Tibial nerve (tissue), 4 donors: ENCODE measurements at places on chromosomes 12 and 14. TPM values are rescaled to one million over a fixed set of nuclear protein-coding genes. Genes with fewer than 3 reads are reported as not detected.
A peak's percentile ranks its signal among the peaks of the same experiment; 100 is the strongest.

Gene CD163L1
- total RNA-seq: 1.2 TPM

DNA sequence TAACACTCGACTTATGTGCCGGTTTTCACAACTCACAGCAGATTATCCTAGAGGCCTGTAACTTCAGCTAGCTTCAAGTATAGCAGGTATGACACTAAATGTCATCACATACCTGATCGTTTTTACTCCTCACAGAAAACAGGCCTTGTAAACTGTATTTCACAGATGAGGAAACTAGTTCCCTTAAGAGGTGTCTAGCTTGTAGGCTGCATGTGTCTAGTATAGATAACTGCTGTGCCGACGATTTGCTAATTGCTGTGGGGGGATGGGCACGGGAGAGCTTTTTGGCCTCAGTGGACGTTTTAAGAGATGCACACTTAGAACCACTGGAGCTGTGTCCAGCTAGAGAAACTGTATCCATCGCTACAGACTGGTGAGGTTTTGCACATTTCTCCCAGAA lies 78.8 kb downstream of the PAPOLA start:
- no peak overlapping the region for H3K27ac ChIP-seq
- no peaks in the 10 kb centered on the region for H3K36me3 ChIP-seq
- H3K4me3 ChIP-seq: no peak overlapping the region
- H3K27me3 ChIP-seq: peaks cover 28% of the 10 kb centered on the region
- no peak for DNase-seq
- H3K4me1 ChIP-seq: no peaks in the 10 kb centered on the region

- DNase-seq: no peak
- no peak overlapping the region for H3K27ac ChIP-seq
- H3K4me1 ChIP-seq: no peaks in the 10 kb centered on the region
- H3K36me3 ChIP-seq: no peaks in the 10 kb centered on the region
- no peak overlapping the region for H3K4me3 ChIP-seq
Observed at GRCh38 chr14:24794644-24795305, 160.8 kb upstream of the GZMB start.

Gene GLIPR1L1
- total RNA-seq: not detected

GRCh38 chr12:75560167-75560566 lies 48.8 kb upstream of the KRR1 start:
- no peak overlapping the region for H3K27ac ChIP-seq
- no peak overlapping the region for H3K4me3 ChIP-seq

- H3K4me1 ChIP-seq: no peaks in the 10 kb centered on the region
- peaks cover 49% of the 10 kb centered on the region for H3K36me3 ChIP-seq
- H3K27ac ChIP-seq: no peak overlapping the region
- H3K27me3 ChIP-seq: no peaks in the 10 kb centered on the region
- no peak overlapping the region for H3K4me3 ChIP-seq
Observed at GRCh38 chr14:35851823-35852222, 25.7 kb downstream of the BRMS1L start.

DNA sequence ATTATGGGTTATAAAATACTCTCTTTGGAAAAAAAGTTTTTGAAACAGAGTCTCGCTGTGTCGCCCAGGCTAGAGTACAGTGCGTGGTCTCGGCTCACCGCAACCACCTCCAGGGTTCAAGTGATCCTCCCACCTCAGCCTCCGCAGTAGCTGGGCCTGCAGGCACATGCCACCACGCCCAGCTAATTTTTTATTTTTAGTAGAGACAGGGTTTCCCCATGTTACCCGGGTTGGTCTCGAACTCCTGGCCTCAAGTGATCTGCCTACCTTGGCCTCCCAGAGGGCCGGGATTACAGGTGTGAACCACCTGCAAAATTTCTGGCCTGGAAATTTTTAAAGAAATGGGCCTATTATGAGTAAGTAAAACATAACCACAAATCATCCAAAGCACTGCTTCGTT lies 3.8 kb downstream of the USP15 start:
- H3K4me1 ChIP-seq: peaks cover 83% of the 10 kb centered on the region
- no peak overlapping the region for H3K4me3 ChIP-seq
- H3K27me3 ChIP-seq: no peaks in the 10 kb centered on the region
- no peaks in the 10 kb centered on the region for H3K36me3 ChIP-seq
- no peak overlapping the region for H3K27ac ChIP-seq
- no peak for DNase-seq

Gene C1QL4
- total RNA-seq: not detected

DNA sequence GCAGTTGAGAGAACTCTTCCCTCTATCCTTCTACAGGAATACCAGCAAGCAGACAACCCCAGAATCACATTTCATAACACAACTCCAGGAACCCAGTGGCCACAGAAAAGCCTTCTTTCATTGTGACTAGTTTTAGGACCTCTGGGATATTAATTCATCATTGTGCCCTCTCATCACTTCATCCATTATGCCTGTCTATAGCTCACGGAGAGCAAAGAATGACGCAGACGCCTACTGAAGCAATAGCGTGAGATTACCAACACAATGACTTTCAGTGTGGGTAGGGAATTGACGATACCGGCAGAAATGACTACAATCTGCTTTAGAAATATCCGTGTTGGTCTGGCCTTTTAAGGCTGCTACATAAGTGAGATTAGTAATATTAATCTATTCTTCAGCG lies 158.1 kb upstream of the FOXG1 start:
- H3K36me3 ChIP-seq: no peaks in the 10 kb centered on the region
- H3K4me1 ChIP-seq: no peaks in the 10 kb centered on the region
- no peak overlapping the region for H3K27ac ChIP-seq
- no peak for DNase-seq
- H3K27me3 ChIP-seq: no peaks in the 10 kb centered on the region
- peak overlapping the region; percentile 3 for H3K4me3 ChIP-seq

GRCh38 chr14:65351493-65352194 lies 60.9 kb upstream of the FUT8 start:
- H3K27ac ChIP-seq: no peak overlapping the region
- H3K4me1 ChIP-seq: peaks cover 6% of the 10 kb centered on the region
- H3K27me3 ChIP-seq: no peaks in the 10 kb centered on the region
- DNase-seq: no peak
- H3K4me3 ChIP-seq: no peak overlapping the region
- no peaks in the 10 kb centered on the region for H3K36me3 ChIP-seq

Gene KRT77
- total RNA-seq: not detected

GRCh38 chr14:22973217-22974032 lies 8.9 kb downstream of the AJUBA start:
- peak; percentile 68 for DNase-seq
- no peaks in the 10 kb centered on the region for H3K36me3 ChIP-seq
- H3K27ac ChIP-seq: no peak overlapping the region
- no peak overlapping the region for H3K4me3 ChIP-seq

DNA sequence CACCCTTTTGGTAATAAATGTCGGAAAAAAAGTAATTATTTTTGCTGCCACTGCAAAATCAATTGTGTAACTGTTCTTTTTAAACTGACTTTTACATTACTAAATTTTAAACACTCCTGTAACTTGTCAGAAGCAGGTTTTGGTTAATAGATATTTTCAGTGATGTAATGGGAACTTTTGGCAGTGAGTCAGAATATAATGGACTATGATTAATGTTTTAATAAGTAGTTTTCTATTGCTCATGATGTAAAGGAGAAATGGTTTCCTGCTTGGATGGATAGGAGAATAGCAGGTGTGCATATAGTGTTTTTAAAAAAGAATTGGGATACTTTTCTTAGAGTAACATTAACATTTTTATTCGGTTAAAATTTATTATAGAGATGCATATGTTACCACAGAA lies 58.8 kb downstream of the TRMT5 start:
- no peaks in the 10 kb centered on the region for H3K4me1 ChIP-seq
- H3K27ac ChIP-seq: no peak overlapping the region
- H3K27me3 ChIP-seq: no peaks in the 10 kb centered on the region

Gene LTB4R2
- 23.9 TPM for total RNA-seq

DNA sequence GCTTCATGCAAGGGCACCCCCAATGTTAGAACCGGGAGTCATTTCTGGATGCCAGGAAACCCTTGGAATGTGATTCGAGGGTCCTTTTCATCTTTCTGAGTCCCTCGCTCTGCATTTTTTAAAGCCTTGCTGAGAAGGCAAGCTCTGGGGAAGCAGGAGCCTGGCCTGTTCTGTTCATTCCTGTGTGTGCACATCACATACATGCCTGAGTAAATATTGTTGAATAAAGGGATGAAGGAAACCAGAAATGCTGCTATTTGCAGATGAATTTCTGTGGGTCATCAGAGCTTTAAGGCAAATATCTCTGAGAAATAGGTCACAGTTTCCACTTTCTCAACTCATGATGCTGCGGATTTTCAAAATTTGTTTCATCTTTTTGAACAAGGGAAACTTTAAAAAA lies 170.1 kb downstream of the PAH start:
- H3K4me1 ChIP-seq: no peaks in the 10 kb centered on the region
- H3K36me3 ChIP-seq: no peaks in the 10 kb centered on the region
- H3K27ac ChIP-seq: no peak overlapping the region

DNA sequence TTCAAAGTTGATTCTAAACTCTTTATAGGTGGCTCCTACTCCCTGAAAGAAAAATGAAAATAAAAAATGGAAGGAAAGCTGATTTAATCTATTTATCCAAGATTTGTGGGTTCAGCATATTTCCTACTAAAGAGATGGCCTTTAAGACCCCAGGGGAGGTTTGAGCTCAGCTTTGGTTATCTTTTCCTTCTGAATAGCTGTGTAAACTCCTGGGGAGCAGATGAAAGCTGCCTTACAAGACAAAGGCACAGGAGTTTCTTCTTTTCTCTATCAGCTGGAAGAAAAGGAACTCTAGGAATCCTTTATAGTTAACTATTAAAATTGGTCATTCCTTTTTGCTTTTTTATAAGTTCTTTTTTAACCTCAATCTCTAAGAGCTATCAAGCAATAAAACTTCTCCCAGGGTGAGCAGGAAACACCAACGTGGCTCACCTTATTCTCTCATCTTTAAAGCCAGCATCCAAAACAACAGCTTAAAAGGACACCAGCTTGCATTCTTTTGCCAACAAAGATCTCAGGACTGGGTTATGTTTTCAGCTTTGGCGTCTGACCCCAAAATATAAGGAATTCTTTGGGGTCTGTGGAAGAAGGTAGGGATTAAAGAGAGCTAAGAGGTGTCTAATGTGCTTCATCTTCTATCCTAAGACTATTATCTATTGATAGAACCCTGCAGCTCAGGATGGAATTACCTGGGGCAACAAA lies 371.7 kb upstream of the KITLG start:
- no peak overlapping the region for H3K4me3 ChIP-seq
- H3K4me1 ChIP-seq: peaks cover 7% of the 10 kb centered on the region
- H3K27me3 ChIP-seq: no peaks in the 10 kb centered on the region
- no peak overlapping the region for H3K27ac ChIP-seq
- no peak for DNase-seq

DNA sequence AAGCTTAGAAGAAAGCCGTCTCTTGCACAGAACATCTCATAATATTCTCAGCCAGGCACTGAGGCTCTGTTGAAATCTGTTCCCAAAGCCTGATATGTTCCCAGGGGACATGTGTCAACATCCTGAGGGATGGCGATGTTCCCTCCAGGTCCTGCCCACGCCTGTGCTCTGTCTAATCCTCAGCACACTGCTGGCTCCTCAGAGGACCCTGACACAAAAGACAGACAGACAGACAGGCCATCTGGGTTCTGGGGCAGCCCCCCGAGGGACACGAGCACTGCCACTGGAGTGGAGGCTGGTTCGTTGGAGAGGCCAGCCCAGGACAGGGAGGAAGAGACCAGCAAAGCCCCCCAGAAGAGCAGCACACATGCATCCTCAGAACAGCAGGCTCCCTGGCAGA lies 27.8 kb downstream of the CHGA start:
- no peak for DNase-seq
- no peaks in the 10 kb centered on the region for H3K27me3 ChIP-seq
- H3K4me3 ChIP-seq: no peak overlapping the region
- peaks cover 56% of the 10 kb centered on the region for H3K36me3 ChIP-seq
- H3K27ac ChIP-seq: no peak overlapping the region

DNA sequence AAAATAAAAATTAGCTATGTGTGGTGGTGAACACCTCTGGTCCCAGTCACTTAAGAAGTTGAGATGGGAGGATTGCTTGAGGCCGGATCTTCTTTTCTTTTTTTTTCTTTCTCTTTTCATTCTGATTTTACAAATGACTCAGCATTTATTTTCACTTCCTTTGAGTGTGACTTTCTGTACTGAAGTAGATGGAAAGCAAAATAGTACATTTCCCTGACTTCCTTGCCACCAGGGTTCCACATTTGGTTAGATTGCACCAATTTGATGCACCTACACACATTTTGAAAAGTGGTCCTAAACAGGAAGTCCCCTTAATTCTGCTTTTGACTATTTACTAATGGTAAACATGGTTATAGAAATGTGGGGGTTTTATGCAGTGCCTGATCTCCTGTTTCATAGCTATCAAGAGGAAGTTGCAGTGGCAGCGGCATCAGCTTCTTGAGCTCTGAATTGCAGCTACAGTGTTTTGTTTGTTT lies 13.0 kb upstream of the LEMD3 start:
- H3K4me3 ChIP-seq: no peak overlapping the region
- no peak for DNase-seq
- no peaks in the 10 kb centered on the region for H3K27me3 ChIP-seq
- H3K36me3 ChIP-seq: no peaks in the 10 kb centered on the region

Gene CCDC60
- total RNA-seq: not detected

DNA sequence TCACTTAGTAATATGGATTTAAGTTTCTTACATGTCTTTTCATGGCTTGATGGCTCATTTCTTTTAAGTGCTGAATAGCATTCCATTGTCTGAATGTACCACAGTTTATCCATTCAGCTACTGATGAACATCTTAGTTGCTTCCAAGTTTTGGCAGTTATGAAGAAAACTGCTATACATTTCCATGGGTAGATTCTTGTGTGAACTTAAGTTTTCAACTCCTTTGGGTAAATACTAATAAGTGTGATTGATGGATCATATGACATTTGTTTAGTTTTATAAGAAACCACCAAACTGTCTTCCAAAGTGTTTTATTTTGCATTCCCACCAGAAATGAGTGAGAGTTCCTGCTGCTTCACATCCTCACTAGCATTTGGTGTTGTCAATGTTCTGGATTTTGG lies 119.2 kb downstream of the NAV3 start:
- H3K4me3 ChIP-seq: no peak overlapping the region
- H3K36me3 ChIP-seq: no peaks in the 10 kb centered on the region
- DNase-seq: no peak
- H3K4me1 ChIP-seq: peaks cover 12% of the 10 kb centered on the region
- H3K27me3 ChIP-seq: no peaks in the 10 kb centered on the region

DNA sequence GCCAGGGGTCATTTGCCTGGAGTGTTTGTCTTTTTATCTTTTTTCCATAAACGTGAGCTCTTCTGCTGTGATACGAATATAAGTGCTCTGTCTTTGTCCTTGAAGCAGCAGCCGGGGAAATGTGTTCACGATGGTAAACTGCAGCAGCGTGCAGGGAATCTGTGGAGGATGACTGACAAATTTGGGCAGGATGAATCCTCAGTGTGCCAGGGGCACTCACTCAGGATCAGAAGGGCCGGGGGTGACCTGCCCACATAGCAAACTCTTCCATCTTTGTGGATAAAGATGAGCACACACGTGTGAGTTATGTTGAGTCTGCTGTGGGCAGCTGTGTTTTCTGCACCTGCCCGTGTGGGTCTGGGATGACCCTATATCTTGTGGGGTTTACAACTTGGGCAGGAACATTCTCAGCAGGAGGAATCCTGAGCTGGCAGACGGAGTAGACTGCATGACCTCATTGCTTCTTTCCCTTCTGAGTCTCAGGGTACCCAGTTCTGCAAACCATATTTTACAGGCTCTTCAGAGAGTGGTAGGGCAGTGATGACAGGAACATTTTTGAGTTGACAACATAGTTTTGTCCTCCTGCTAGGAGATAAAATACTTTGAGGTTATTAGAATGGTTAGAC lies 711 bp downstream of the ANO4 start:
- no peaks in the 10 kb centered on the region for H3K27me3 ChIP-seq
- DNase-seq: no peak
- no peak overlapping the region for H3K4me3 ChIP-seq

Gene KRT79
- 3.9 TPM for total RNA-seq

Gene RFX4
- not detected for total RNA-seq

- H3K4me3 ChIP-seq: no peak overlapping the region
- no peak overlapping the region for H3K27ac ChIP-seq
- DNase-seq: no peak
- H3K27me3 ChIP-seq: no peaks in the 10 kb centered on the region
- no peaks in the 10 kb centered on the region for H3K36me3 ChIP-seq
Observed at GRCh38 chr12:90589956-90590355, 365.0 kb downstream of the CCER1 start.
